ENCODE measurements at places on chromosomes 5 and 9.

- DNase-seq = no peak
These were observed 152.7 kb upstream of the SGCD start for GRCh38 chr5:156174225-156174624.

GRCh38 chr5:154829589-154830218, 20.7 kb downstream of the FAXDC2 start:
- DNase-seq = no peak

- no peak for DNase-seq
These were observed 81.7 kb upstream of the CPEB4 start for GRCh38 chr5:173806270-173807035.

- DNase-seq = no peak
These were observed 342.6 kb downstream of the ASTN2 start for GRCh38 chr9:117072216-117072615.

DNA sequence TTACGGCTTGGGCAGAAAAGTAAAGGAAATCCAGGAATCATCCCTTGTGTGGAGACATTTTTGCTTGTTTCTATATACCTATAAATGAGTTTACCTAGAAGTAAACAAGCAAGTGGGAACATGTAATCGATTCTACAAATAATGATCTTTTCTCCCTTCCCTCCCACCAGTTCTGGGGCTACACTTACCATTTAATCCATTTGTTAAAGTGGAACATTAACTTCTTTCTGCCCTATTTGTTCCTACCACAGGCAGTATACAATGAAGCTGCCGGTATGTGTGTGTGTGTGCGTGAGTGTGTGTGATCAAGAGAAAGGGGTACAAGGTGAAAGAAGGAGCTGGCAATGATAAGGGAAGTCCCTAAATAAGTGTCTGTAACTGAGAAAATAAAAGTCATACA, 26.4 kb upstream of the ELL2 start:
- no peak for DNase-seq
